ENCODE measurements at places on chromosomes 5 and 9.

DNA sequence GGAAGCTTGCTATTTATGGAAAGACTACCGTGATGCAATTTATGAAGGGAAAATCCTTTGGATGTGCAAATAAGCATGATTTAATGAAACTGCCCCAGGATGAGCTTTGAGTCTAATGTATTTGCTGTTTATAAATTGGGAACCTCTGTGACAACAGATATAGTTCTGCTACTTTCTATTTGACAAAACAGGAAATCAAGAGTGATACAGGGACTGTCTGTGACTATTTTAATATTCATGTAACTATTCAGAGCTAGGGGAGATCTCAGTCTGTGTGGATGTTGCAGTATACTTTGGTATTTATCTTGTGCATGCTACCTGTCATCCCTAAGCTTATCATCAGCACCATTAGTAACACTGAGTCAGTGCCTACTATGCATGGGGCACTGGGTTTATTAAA lies 132.1 kb downstream of the PDZD2 start:
- DNase-seq: no peak

DNA sequence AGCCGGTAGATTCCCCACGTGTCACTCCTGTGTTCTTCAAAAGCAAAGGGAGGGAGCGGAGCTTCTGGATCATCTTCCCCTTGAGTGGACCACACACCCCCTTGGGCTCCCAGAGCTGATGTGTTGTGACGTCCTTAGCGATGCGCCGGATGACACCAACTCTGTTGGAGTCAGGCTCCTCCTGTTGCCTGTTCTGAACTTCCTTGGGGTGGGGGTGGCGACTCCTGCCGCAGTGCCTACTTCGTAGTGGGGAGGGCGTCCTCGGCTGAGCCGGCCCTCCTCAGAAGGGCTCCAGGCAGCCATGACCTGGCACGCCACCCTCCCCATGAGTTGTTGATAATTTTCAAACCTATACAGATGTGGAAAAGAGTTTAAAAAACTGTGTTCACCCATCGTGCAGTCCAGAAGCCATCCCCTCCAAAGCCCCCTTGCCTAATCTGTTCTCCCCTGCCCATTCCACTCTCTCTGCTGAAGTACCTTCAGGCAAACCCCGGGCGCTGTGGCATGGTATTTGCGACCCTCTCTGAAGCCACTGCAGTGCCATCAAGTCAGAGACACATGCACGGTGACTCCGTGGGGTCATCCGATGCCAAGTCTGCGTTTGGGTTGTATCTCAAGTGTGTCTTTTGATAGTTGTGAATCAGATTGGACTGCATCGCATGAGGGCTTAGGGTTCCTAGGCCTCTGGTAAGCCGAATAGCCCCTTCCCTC lies 16.7 kb downstream of the EXOC3 start:
- DNase-seq: no peak

DNA sequence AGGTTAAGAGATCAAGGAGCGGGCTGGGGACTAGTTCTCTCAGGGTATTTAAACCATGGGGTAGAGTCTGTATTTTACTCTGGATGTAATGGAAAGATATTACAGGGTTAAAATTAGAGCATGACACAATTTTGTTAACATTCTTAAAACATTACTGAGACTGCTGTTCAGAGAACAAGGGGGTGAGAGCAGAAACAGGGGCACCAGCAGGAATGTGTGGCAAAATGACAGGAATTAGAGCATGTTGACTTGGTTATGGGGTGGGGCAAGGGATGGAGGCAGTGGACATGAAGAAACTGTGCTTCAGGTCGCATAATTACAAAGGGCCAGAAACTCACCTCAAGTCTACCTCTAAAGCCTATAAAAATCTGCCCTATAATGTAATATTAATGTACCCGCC lies 75.0 kb downstream of the TMEM232 start:
- DNase-seq: no peak

DNA sequence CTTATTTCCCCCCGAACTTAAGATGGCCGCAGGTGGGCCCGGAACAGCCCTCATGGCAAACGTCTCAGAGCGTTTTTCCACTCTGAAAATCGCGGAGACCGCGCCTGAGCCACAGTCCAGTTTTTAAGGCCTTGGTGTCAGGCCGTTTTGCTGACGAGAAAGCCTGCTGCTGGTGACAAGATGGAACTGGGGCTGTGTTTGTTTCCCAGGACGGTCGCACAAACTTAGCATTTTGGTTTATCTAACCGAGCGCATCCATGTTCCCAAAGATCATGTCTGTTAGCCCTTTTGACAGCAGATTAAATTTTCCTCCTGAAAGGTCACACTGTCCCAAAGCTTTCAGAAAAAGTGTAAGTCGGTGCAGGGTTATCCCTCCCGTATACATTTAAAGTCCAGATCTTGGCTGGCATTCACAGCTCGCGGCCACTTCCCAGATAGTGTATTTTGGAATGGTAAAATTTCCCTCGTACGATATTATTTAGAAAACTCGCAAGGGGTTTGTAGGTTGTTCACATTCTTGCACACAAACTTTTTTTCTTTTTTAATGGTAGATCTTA lies 812 bp downstream of the SREK1 start:
- no peak for DNase-seq

GRCh38 chr5:66477596-66477995 lies 118.6 kb upstream of the MAST4 start:
- no peak for DNase-seq

DNA sequence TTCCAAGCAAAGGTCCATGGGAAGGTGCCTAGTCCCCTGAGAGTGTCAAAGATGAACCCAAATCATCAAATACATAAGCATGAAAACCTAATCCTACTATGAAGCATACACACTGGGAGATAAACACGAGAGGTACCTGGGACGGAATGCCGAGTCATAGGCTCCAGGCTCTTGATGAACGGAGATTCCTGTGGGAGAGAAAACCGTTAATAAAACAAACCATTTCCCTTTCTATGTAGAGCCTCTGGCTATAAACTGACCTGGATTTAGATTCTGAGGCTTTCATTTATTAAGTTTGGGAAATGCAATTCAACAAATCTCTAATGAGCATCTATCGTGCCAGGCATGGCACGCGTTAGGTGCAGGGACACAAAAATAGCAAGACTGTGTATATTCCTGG lies 206.4 kb upstream of the IL12B start:
- no peak for DNase-seq

- no peak for DNase-seq
These were observed 13.8 kb upstream of the CCL28 start for GRCh38 chr5:43425983-43426382.

DNA sequence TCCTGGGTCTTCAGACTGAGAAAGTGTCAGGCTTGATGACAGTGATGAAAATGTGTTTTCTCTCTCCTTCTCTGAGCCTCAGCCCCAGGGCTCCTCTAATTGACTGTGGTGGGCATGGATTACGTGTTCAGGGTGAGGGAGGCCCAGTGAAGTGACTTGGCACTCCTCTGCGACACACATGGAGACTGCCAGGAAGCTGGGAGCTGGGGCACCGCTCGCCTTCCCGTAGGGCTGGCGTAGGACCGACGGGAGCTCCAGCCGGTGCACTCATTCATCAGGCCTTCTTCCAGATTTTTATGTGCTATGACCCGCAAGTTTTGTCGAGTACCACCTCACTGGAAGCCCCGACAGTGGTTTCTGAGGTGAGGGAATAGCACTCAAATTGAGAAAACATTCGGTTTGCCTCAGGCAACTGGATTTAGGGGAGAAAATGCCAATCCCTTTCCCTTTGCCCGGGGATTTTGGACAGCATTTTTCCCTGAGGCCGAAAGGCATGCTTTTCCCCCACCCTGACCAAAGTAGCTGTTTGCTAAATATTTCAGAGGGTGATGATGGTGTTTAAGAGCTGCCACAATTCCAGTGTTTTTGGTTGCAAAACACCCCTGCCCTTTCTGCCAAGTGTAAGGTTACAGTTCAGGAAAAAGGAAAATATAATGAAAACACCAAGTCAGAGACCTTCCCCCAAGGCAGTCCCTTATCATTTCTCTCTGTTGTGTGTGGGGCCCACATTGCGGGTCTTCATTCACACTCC lies 83.7 kb downstream of the PCSK5 start:
- DNase-seq: no peak

GRCh38 chr5:102583276-102584124 lies 84.7 kb upstream of the SLCO6A1 start:
- no peak for DNase-seq

GRCh38 chr5:87097664-87098063 lies 170.0 kb upstream of the RASA1 start:
- DNase-seq: no peak

DNA sequence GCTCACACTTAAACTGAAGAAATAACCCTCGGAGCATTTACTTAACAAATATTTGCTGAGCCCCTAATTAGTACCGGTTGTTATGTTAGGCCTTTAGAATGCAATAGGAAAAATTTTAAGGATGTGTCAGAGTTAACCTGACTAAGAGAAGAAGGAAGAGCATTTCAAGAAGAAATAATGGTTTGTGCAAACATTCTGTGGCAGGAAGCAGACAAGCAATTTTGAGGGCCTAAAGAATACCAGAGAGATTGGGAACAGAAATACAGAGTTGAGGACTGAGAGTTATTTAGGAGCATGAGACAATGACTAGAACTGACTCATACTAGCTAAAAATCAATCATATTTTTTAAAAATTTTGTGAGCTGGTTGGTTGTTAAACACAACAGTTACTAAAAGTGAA lies 218.8 kb downstream of the PRR16 start:
- no peak for DNase-seq

- peak; percentile 36 for DNase-seq
These were observed 974 bp downstream of the C9orf40 start for GRCh38 chr9:74951725-74952151.

GRCh38 chr5:101390151-101390908 lies 487.2 kb upstream of the ST8SIA4 start:
- DNase-seq: peak; percentile 24

DNA sequence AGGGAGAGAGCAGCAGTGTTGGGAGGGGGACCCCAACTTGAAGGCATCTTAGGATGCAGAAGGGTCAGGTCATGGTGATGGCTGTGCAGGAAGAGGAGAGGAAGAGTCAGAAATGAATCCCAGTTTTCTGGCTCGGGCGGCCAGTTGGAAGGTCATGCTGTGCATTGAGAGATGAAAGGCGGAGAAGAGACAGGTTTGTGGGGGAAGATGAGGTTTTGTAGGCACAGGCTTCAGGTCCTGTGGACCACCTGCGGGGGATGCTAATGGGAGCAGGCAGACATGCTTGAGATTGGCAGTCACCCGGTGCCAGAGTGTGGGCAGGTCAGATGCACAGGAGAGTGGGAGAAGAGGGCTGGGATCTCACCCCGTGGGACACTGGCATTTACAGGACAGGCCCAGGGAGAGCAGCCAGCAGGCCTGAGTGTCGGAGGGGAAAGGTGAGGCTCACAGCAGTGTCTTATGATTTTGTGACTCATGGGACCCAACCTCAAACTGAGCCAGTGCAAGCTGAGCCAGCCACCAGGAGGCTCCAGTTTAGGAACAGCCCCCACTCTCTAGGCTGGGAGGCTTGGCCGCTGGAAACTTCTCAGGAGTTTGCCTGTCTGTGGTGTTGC lies 17.5 kb downstream of the STXBP1 start:
- no peak for DNase-seq

DNA sequence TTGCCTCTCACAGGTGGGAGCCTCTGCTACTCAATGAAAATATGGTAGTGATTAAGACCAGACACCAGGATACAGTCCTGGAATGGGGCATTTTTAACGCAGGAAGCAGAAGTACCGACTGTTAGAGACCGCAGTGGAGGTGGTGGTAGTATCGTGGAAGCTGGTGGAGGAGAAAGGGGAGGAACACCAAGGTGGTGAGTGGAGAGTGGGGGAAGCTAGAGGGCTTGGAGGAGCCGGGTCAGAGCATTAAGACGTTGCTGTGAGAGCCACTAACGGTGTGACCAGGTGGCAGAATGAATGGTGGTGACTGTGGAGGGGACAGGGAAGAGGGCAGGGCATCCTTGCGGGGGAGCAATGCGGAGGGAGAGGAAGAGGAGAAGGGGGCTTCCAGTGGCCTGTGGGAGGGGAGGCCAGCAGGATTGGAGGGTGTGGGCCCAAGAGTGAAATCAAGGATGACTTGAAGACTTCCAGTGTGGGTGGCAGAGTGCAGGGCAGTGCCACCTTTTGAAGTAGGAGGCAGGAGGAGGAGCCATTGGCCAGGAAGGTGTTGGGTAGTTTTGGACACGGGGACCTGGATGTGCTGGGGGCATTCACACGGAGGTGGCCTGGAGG lies 1.6 kb upstream of the UBAC1 start:
- no peak for DNase-seq

GRCh38 chr5:125501396-125501795 lies 755.0 kb upstream of the ZNF608 start:
- no peak for DNase-seq

- no peak for DNase-seq
These were observed 842 bp downstream of the TMED7 start for GRCh38 chr5:115624994-115625393.

DNA sequence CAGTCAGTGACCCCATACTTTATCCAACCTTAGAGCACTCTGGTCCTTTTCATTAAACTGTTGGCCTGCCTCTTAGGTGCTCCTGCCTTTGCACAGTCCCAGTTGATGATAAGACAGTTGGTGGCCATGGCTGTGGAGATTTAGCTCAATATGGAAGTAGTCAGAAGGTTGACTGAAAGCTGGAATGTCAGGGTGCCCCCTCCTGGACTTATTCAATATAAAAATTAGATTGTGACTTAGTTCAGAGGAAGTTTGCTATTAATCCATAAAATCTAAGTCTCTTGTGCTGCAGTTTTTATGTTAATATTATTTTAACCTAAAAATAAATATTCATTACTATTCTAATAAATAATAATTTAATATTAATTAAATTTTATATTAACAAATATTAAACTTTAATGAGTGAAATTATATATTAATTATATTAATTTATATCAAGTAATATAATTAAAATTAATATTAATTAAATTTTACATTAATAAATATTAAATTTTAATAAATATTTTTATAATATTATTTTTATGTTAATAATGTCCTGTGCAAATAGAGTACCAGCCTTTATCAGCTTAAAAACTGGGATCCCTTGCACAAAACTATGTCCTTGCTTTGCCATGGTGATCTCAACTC lies 77.7 kb upstream of the ADAMTSL1 start:
- DNase-seq: no peak

- DNase-seq: no peak
These were observed 342.9 kb downstream of the BNC2 start for GRCh38 chr9:16527573-16527972.

DNA sequence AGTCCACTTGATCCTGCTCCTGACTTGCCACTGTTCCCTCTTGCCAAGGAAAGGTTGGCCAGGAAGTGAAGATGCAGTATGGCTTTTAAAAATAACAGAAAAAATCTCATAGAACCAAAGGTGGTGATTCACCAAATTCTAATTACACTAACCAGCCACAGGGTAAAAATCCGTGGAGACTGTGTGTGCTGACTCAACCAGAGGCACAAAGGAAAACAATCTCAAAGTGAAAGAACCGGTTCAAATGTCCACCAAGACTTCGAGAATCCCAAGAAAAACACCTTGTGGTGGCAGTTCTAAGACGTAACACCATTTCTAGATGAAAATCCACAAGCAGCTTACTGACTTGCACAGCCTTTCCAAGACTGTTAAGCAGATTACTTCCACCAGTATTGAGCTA lies 279.1 kb downstream of the TLE1 start:
- no peak for DNase-seq

DNA sequence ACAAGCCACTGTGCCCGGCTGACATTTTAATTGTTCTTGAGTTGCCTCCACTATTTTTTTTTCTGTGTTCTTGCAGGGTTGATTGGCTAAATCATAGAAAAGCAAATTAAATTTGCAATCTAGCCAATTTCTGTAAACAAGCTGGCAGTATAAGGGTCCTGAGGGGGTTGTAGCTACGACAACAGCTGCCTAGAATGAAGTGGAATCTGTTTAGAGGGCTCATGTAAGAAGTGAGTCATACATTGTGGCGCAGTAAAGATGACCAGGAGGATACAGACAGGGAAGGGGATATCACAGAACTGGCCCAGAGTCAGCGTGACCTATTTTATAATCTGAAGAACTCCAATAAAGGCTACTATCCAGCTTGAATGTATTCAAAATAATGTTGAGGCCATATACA lies 82.2 kb upstream of the TLE1 start:
- DNase-seq: no peak

All from left renal pelvis (tissue), 4 donors.